Umbilical cord (tissue), 2 donors: ENCODE measurements at places on chromosomes 3 and 15. TPM values are rescaled to one million over a fixed set of nuclear protein-coding genes. Genes with fewer than 3 reads are reported as not detected.

DNA sequence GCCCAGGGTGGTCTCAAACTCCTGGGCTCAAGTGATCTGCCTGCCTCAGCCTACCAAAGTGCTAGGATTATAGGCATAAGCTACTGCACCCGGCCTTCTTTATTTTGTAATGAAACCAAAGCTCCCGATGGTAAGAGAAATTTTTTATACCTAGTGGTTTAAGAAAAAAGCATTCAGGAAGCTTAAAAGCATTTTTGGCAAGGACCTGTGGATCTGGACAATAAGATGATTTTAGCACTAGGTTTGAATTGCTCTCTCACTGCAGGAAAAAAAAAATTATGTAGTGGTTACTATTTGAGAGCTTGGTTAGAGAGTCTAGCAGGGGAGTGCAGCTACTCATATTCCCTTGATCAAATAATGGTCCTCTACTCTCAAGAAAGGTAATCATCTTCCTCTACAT is 64.9 kb upstream of the PIK3R4 start:
- DNase-seq = no peak

DNA sequence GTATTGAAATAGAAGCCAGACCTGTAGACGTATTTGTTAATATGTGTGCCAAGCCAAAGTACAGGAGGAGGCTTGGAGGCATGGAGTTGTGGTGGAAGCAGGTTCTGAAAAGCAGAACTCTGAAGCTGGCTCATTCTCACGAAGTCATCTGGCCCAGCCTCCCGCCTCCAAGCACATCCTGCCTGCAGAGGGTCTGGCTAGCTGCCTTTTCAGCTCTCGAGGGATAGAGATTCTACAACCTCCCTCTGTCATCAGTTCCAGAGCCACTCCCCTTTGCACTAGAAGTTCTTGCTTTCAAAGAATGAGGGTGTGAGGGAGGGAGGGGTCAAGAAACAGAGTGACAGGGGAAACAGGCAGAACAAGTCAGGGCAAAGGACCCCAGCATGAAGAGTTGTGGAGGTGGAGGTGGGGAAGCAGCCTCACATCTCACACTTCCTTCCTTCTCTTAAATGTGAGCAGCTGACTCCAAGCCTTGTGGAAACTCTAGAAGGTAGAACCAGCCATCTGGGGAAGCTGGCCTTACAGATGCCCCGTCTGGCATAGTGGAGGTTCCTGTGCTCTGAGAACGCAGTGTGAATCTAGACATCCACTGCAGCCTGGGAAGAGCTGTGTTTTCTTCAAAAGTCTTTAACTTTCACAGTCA is 95.3 kb downstream of the SLC49A4 start:
- peak; percentile 82 for DNase-seq

GRCh38 chr3:48367201-48367600 is 4.8 kb upstream of the FBXW12 start:
- DNase-seq = no peak

DZIP1L gene
- total RNA-seq = 15.9 TPM

BCL2A1 gene
- 5.1 TPM for total RNA-seq

GOLGA6D gene
- total RNA-seq = 1.9 TPM

FBLN2 gene
- 309 TPM for total RNA-seq

ZBTB47 gene
- total RNA-seq = 49.8 TPM
